ENCODE measurements at places on chromosomes 7 and 10. TPM values are rescaled to one million over a fixed set of nuclear protein-coding genes. Genes with fewer than 3 reads are reported as not detected.

The HOXA2 gene
- total RNA-seq: not detected

The ADCY1 gene
- 3.9 TPM for total RNA-seq

The CLEC5A gene
- total RNA-seq: not detected

The SPRN gene
- not detected for total RNA-seq

The FAM237B gene
- not detected for total RNA-seq

Measured in activated CD4-positive, alpha-beta memory T cell treated with anti-CD3 and anti-CD28 coated beads, Interleukin-2, amount 10 ng/mL, durations not matched to agents 7 days and 5 days (primary cell).